NCI-H748 treated with DMSO at 0.1 percent for 48 hours (cell line): ENCODE measurements at places on chromosomes 12 and 14.
A peak's percentile ranks its signal among the peaks of the same experiment; 100 is the strongest.

GRCh38 chr12:123727878-123728277 is 15.7 kb downstream of the ATP6V0A2 start:
- no peak for DNase-seq

- no peak for DNase-seq
Observed at GRCh38 chr14:58048219-58048618, 103.8 kb downstream of the ARMH4 start.

DNA sequence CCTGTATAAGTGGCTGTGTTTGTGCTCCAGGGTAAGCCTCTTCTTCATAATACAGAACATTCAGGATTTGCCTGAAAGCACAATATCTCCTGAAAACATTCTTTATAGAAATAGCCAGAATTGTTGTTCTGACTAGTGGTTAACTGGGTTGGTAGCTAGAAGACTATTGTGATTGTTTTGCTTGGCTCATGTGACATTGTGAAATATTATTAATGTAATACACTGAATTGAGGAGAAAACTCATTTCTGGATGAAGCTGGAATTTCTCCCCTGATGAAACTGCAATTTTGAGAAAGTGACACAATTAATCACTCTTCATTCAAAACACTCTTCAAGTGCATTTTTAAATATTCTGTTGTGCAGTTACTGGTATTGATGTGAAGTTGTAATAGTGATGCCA is 172.3 kb upstream of the PTPRQ start:
- DNase-seq = no peak

GRCh38 chr12:86091681-86092080 is 164.5 kb downstream of the MGAT4C start:
- no peak for DNase-seq

DNA sequence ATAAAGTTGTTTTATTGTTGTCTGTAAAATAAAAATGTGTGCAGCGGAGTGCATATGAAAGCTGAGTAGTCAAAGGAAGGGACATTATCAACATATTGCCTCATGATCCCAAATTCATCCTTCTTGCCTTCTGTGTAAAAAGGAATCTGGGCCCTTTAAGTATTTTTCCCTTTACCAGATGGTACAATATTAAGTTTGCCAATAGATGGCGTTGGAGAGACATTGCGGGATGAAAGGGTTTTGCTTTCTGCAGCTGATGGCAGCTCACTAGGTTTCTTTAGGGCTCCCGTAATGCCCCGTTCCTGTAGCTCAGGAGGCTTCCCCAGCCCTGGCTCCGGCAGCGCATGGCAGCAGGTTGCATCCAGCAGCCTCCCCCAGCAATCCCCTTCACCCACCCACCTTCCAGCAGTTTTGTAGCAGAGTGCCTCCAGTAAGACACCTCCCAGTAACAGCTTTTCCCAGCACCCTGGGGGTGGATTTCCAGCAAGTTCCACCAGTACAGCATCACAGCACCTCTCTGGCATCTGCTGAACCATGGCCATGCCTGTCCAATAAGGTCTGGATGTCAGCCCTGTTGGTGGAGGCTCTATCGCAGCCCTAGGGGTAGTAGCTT is 354.4 kb downstream of the MED13L start:
- no peak for DNase-seq

- DNase-seq = no peak
Observed at GRCh38 chr14:37848985-37849621, 253.7 kb downstream of the TTC6 start.

- DNase-seq = no peak
Observed at GRCh38 chr14:91311284-91311662, 66.8 kb upstream of the GPR68 start.

DNA sequence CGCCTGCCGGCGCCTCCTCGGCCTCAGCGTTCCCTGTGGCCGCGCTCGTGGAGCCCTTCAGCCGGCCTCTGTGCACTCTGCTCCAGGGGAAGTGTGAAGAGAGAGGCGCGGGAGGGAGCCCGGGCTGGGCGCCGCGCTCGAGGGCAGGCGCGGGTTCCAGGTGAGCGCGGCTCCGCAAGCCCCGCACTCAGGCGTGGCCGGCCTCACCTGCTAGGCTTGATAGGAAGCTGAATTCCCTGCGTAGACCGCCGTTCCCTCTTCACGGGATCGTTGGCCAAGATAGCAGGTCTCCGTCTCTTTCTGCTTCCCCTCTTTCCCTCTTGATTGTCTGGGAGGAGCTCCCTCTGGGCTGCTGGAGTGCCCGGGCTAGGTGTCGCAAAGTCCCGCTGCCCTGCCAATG is 89.7 kb downstream of the ASCL4 start:
- DNase-seq = peak; percentile 20

DNA sequence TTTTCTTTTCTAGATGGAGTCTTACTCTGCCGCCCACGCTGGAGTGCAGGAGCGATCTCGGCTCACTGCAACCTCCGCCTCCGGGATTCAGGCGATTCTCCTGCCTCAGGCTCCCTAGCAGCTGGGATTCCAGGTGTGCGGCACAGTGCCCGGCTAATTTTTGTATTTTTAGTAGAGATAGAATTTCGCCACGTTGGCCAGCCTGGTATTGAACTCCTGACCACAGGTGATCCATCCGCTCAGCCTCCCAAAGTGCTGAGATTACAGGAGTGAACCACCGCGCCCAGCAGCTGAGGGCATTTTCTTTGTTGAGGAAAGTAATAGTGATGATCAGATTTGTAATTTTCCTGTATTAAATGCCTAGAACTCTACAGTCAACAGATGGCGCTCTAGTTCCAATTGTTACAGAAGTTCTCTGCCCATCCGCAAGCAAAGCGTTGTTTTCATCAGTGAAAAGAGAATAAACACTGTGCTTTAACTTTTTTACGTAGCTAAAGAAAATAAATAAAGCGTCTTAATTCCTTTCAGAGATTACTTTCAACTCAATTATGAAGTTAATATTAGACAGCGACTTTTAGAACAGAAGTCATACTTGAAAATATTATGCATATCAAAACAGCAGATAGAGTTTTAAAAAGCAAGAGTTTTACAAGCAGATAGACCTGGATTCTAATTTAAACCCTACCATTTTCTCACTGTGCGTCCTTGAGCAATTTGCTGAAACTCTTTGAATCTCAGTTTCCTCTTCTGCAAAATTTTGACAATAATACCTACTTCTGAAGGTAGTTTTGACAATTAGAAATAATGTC is 335.1 kb downstream of the DUSP6 start:
- peak; percentile 78 for DNase-seq

DNA sequence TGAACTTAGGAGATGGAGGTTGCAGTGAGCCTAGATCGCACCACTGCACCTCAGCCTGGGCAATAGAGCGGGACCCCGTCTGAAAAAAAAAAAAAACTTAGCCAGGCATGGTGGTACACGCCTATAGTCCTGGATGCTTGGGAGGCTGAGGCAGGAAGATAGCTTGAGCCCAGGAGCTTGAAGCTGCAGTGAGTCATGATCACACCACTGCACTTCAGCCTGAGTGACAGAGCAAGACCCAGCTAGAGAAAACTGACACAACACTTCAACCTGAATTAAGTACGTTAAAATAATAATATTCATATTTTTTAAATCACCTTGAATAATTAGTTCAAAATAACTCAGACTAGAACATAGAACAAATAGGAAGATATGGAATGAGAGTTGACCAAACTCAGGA is 5.7 kb upstream of the CATSPERB start:
- no peak for DNase-seq

GRCh38 chr12:31482816-31483215 is 108.1 kb downstream of the DENND5B start:
- DNase-seq = no peak

GRCh38 chr14:59576332-59577294 is at the start of gene CCDC175:
TSS of gene CCDC175 (minus strand) at chr14:59576812. CDS start at chr14:59576775, 37 bp downstream.
- peak; percentile 89 for DNase-seq

DNA sequence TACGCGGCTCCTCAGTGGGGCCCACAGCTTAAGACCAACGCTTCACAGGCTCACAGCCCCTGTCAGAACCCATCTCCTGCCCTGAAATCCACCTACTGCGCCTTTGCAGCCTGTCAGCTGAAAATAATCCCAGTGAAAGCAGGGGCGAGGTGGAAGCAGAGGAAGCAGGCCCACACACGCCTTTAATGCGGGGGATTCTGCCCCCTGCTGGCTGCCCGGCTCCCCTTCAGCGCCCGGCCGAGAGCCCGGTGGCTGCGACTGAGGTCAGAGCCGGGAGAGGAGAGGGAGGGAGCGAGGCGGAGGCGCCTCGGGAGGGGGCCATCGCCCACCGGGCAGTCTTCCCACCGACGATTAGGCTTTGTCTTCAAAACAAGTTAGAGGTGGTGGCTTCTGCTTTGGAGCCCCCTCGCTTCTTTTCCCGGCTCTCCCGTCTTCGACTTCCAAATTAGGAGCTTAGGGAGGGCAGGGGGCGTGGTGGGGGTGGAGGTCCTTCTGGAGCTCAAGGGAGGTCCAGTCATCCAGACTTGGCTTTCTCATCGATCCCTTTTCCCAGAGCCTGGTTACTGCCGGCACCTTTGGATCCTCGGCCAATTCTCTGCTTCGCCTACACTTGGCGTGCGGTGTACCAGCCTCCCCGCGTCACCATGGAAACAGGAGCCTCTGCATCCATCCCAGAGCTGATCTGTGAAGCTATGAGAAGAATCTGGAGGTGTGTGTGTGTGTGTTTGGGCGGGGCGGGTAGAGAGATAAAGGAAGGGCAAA is 25.2 kb upstream of the RND1 start:
- peak; percentile 49 for DNase-seq

- DNase-seq = no peak
Observed at GRCh38 chr12:100473716-100474150, at the start of gene NR1H4. TSS of gene NR1H4 (plus strand) at chr12:100473866. CDS start at chr12:100493324, 19,458 bp downstream.

- DNase-seq = no peak
Observed at GRCh38 chr14:102695167-102695555, 82.1 kb upstream of the TRAF3 start.

- DNase-seq = no peak
Observed at GRCh38 chr14:52049271-52049670, 19.6 kb downstream of the NID2 start.

DNA sequence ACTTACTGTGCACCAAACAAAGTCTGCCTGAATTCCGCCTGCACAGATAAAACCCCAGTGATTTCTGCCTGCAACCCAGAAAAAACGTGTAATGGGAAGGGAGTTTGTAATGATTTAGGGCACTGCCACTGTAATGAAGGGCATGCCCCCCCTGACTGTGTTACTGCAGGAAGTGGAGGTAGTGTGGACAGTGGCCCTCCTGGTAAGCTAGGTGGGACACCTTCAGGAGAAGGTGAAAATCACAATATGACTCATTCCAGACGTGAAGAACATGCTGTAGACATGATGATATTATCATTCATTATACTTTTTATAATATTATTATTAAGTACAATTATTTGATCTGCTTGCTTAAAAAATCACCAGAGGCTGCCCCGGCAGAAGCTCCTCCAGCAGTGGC is 59.2 kb downstream of the MAPKAPK5 start:
- DNase-seq = no peak

- DNase-seq = no peak
Observed at GRCh38 chr12:124901003-124901402, 13.4 kb downstream of the UBC start.

GRCh38 chr12:14113031-14113430 is 131.6 kb upstream of the GRIN2B start:
- DNase-seq = no peak

GRCh38 chr12:130765186-130765659 is 49.1 kb upstream of the RIMBP2 start:
- DNase-seq = no peak

DNA sequence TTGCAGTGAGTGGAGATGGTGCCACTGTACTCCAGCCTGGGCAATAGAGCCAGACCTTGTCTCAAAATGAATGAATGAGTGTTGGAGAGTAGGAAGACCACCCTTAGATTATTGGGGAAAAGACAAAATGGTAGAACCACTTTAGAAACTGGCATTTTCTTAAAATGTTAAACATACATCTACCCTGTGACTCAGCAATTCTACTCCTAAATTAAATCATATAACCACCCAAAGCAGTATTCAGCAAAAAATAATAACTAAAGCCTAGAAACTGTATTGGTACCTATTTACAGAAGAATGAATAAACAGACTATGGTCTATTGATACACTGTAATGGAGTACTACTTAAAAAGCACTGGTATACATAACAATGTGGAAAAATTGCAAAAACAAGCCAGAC is 9.1 kb downstream of the NUP37 start:
- no peak for DNase-seq

DNA sequence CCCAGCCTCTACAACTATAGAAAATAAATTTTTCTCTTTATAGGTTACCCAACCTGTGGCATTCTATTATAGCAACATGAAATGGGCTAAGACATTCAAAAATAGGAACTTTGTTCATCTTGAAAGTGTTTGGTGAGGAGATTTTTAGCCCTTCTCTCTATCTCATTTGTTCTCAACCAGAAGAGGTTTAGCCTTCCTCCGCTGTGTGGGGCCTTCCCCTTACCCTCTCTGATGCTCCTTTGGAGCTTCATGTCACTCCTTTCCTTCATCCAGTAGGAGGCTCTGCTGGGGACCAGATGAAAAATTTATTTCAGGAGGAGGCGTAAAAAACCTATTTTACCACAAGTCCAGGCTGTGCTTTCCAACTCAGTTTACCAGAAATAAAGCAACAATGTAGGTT is 94.1 kb downstream of the RTN1 start:
- no peak for DNase-seq

DNA sequence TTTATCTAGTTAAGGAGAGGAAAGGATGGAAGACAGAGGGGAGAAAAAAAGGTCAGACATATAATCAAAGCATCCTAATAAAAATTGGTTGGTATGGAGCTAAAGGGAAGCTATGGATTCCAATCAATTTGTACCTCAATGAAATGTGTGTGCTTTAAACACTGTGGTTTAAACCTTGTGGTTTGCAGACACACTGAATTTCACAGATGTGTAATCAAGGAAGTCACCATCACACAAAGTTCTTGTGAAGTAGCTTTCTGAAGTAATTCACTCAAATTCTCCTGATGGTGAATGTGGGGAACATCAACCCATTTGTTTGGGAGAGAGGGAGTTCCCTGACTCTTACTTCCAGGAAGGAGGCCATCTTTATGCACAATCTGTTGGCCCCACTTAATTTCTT is 243.3 kb upstream of the KRR1 start:
- no peak for DNase-seq

DNA sequence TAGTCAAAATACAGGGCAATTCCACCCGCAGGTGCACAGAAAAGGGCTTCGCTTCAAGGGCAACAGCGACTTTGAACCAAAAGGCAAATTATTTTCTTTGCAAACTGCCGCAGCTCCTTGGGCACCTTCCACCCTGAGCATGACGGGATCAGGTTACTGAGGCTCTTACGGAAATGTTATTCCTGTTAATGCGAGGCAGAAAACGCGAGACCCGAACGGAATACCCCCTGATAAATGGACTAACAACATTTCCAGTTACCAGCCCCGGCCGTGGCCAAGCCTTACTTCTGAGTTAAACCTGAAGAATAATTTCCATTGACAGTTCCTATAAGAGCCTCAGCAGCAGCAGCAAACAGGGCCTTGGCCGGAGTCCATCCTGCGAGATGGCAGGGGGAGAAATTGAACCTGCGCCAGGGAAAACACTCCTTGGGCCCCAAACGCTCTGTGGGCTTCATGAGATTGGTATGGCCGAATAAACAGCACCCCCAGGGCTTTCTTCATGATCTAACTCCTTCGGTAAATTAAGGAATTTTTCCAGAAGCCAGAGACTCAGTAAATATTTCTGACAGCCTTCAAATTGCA is 70.0 kb upstream of the DICER1 start:
- DNase-seq = no peak
